ENCODE measurements at places on chromosomes 2 and 18.

GRCh38 chr2:239021651-239022436 is 174.0 kb downstream of the TWIST2 start:
- DNase-seq: no peak

GRCh38 chr2:30265052-30266015 is 34.0 kb downstream of the LBH start:
- DNase-seq: no peak

DNA sequence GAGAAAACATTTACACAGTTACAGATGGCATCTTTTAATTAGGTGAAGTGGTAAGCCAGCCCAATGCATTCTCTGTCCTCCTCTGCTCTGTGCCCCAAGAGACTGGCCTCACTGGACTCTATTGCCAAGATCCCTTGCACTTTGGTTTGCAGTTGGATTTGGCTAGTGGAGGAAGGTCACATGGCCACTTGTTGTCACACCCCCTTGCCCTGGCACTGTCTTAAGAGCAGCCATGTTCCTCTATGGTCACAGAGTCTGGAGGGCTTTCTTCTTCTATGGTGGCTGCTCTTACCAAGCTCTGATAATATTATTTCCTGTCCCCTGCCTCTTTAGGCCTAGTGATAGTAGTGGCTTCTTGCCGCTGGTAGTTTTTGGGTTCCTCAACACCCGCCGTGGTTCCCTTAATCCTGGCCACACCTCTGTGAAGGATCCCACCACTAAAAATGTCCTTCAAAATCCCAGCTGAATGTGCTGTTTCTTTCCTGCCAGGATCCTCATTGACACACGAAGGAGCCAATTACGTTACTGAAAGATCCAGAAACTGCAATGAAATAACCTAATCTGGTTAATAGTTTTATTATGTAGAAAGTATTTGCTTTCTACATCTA is 111.1 kb downstream of the CDC42EP3 start:
- DNase-seq: no peak

DNA sequence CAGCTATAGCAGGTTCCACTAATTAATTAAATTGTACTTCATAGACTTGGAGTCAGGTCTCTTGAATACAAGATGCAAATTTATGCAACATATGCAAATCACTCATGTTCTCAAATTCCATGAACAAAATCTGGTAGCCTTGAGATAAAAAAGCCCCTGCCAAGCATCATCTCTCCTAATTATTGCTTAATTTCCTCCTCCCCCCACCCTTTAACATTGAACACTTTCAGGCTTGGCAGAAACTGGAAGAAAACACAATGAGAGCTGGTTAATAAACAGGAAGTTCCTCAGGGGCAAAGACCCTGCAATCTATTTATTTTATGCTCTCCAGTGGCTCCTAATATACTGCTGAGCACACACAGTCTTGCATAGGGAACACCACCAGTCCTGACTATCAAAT is 35.6 kb upstream of the ACVR1 start:
- no peak for DNase-seq

DNA sequence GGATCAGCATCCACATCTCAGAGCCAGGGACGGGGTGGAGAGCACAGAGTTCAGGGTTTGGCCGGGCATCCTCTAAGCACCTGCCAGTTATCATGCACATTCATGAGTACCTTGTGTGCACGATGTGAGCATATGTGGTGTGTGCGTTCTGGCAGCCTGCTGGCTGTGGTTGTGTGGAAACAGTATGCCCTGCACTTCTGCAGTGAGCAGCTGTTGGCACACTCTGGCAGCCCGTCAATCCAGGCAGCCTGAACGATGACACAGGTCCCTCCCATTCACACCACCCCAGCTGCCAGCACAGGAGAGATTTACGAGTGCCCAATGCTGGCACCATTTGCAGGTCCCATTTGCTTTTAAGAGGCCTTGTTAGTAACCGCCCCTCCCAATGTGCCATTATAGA is 74.2 kb downstream of the CD8B2 start:
- DNase-seq: no peak

- DNase-seq: no peak
These were observed 1125.5 kb downstream of the BCL11A start for GRCh38 chr2:59427980-59428379.

- DNase-seq: no peak
These were observed 15.5 kb downstream of the SCTR start for GRCh38 chr2:119508756-119509155.

- no peak for DNase-seq
These were observed 316.8 kb downstream of the PAX3 start for GRCh38 chr2:221981912-221982470.

GRCh38 chr2:240440251-240440650 is 4.8 kb downstream of the GPC1 start:
- DNase-seq: no peak

GRCh38 chr2:222102575-222103349 is 196.0 kb downstream of the PAX3 start:
- no peak for DNase-seq

GRCh38 chr2:138716183-138716582 is 64.0 kb downstream of the NXPH2 start:
- no peak for DNase-seq

DNA sequence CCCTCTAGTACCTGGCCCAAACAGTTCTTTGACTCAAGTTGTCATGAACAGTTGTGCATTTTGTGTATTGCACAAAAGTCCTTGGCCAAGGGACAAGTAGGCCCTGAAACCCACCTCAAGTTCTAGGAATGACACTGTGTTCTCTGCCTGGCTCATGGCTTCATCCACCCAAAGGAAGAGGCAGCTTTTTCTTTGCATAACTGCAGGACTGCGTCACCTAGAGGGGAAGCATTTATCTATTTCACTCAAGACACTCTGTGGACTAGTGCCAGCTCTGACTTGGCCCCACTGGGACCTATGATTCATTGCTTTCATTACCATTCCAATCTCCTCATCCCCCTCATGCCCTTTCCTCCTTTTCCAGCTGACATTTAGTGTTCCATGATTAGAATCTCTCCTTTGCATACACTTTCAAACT is 119.3 kb upstream of the SIX2 start:
- DNase-seq: no peak

DNA sequence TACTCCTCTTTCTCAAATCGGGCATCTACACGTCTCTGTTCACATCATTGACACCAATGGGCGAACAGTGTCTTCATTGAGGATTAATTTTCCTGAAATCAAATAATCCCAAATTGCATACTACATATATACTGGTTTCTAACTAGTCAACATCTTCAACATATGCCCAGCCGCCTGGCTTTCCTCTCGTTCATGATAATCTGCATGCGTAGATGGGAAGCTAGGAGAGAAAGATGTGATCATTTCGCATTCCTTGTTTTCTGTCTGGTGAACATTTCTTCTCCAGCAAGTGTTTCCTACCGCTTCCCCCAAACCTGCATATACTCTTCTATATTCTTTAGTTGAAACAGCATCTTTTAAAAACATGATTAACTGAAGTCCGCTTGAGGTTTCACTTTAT is 7.4 kb downstream of the TWIST2 start:
- no peak for DNase-seq

GRCh38 chr18:8116341-8117005 is 492.8 kb upstream of the RAB12 start:
- no peak for DNase-seq

DNA sequence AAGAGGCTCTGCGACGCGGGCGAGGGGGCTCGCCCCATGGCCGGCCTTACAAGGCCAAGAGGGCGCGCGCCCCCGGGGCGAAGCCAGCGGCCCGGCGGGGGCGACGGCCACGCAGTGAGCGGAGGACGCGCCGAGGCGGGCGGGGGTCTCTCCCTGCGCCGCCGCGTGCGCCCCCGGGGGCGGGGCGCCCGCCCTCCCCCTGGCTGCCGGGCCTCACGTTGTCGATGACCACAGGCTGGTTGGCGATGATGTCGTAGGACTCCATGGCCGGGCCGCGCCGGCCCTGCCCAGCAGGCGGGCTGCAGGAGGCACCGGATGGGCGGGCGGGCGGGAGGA is 250 bp downstream of the ACTR1B start:
- no peak for DNase-seq

DNA sequence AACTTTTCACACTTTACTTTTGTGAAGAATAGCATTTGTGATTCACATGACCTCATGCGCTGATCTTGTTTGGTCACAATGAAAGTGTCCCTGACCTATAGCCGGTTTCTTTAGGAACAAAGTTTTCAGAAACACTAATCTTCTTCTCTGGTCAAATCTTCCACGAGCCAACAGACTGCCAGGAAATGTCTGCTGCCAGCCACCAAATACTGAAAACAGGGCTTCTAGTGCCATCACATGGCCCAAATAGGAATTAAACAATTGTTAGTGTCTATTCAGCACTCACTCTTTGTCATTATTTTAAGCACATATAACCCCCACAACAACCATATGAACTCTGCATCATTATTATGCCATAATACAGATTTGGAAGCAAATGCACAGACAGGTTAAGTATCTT is 286.5 kb upstream of the SYT4 start:
- DNase-seq: peak; percentile 23

GRCh38 chr18:59208602-59209125 is 11.3 kb upstream of the GRP start:
- no peak for DNase-seq

DNA sequence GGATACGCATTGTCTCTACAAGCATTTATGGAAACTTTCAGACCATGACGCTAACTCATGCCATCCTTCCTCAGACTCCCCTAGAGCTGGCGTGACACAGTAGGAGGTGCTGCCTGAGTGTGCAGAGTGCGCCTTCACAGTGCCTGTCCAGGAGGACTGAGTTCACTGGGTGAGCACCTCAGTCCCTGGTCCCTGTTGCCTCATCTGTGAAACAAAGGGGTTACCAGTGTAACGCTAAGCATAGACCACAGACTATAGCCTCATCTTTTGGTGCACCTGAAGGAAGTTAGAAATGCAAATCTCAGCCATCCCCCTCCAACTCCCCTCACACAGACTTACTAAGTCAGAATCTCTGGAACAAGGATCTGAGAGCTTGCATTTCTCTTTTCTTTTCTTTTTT is 142.8 kb downstream of the TMEM17 start:
- no peak for DNase-seq

DNA sequence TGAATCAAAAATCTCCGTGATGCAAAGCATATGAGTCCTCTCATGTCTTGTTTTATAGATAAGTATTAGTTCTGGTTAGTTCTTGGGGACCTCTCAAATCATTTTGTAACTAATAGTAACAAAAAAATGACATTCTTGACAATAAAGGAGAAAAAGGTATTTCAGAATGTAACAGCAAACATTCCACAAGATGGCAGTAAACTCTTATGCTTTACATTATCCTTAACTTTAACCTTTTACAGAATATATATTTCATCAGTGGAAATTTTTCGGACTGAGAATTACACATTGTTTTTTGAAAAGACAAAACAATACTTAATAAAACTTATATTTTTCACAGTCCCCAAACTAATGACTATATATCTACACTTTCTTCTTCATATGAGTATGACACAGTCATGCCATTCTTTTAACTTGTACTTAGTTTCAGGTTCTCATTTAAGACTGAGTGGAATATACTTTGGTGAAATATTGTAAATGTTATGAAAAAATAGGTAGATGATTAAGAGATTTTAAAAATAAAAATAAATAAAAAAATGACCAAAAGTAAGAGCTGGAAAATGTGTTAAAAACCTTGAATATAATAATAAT is 142.9 kb upstream of the NXPH2 start:
- DNase-seq: no peak

DNA sequence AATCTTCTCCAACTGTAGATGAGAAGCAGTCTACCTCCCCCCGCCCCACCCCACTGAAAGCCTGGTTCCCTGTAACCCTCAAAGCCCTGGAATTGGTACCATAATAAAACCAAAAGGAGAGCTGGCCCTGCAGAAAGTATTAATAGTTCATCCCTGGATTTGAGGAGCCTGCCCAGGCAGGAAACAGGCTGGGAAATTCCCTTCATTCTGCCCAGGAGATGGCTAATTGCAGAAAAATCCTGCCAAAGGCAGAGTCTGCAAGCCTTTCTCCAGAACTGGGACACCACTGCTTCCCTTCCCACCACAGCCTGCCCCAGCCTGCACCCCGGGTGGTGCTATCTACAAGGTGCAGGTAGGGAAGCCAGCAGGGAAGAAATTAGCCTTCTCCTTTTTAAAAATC is 16.3 kb downstream of the GKN2 start:
- DNase-seq: no peak

- DNase-seq: no peak
These were observed 5.2 kb downstream of the EML6 start for GRCh38 chr2:54728669-54729120.

- peak; percentile 26 for DNase-seq
These were observed 12.3 kb downstream of the KCTD1 start for GRCh38 chr18:26536032-26536431.

GRCh38 chr18:48336332-48336731 is 72.9 kb downstream of the ZBTB7C start:
- no peak for DNase-seq

- DNase-seq: no peak
These were observed 162.9 kb downstream of the MTCL1 start for GRCh38 chr18:8868276-8868675.

- DNase-seq: peak; percentile 14
These were observed 10.7 kb downstream of the IL1RL2 start for GRCh38 chr2:102197389-102198137.

GRCh38 chr2:41326851-41327250 is 721.0 kb upstream of the PKDCC start:
- no peak for DNase-seq

- peak; percentile 48 for DNase-seq
These were observed 1.7 kb upstream of the LDLRAD4 start for GRCh38 chr18:13216711-13217465.

DNA sequence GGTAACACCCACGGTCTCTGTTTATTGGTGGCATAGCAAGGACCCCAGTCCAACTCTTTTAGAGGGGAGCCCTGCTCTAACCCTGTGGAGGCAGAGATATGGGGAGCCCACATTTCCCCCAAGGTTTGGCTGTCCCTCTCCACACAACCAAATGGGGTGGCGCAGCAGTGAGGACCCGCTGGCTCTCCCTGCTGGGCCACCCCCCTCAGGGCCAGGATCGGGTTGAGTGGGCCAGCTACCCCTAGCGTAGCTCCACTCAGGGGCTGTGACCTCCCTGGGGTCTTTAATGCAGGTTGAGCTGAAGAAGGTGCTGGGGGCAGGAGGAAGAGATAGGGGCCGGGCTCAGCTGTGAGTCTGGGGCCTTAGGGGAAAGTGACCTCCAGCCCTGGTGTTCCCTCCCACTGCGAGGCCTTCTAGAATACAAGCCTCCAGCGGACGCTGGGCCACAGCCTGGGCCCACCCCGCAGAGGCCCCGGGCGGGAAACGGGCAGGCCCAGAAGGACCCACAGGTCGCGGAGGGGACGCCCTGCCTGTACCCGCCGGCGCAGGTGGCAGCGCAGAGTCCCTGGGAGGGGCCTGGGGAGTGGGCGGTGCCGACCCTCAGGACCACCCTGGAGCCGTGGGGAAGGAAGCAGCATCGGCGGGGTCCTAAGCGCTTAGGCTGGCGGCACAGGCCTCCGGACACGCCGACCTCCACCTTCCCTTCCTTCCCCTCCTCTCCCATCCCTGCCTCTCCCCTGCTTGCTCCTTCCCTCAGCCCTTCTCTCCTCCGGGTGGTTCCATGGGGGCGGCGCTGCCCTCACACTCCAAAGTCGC is 9.6 kb downstream of the CROCC2 start:
- no peak for DNase-seq

- no peak for DNase-seq
These were observed 5.5 kb downstream of the APLF start for GRCh38 chr2:68472796-68473414.

GRCh38 chr2:98912221-98912851 is 23.7 kb downstream of the CRACDL start:
- no peak for DNase-seq
